ENCODE measurements at places on chromosomes 12 and 14.

GRCh38 chr12:12358528-12358927, 1.6 kb downstream of the BORCS5 start:
- DNase-seq: no peak

DNA sequence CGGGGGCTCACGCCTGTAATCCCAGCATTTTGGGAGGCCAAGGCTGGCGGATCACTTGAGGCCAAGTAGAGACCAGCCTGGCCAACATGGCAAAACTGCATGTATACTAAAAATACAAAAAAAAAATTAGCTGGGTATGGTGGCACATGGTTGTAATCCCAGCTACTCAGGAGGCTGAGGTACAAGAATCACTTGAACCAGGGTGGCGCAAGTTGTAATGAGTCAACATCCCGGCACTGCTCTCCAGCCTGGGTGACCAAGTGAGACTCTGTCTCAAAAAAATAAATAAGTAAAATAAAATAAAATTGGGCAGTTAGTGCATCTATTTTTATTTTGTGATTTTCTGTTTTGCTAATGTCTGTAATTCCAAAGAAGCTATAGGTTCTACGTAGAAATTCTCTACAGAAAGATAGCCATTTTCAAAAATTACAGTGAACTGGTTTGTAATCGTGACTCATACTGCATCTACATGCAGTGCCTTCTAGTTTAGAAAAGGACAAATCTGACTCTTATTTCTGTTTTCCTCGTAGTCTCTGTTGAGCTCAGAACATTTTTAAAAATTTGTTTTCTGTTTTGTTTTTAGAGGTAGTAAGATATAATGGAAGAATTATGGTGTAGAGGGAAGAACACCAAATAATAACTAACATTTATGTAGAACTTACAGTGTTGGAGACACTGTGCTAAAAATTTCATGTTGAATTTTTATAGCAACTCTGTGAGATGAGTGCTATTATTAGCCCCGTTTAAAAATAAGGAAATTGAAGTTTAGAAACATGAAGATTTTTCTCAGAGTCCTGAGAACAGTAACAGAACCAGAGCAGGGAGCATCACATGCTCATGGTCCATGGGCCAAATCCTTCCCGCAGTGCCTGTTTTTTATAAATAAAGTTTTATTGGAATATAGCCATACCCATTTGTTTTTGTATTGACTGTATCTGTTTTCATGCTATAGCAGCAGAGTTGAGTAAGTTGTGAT, 201.2 kb downstream of the SYNE2 start:
- DNase-seq: no peak

- DNase-seq: peak; percentile 72
These were observed 116.7 kb downstream of the LMNTD1 start for GRCh38 chr12:25436206-25437030.

- no peak for DNase-seq
These were observed 167.4 kb downstream of the DICER1 start for GRCh38 chr14:94989946-94990345.

DNA sequence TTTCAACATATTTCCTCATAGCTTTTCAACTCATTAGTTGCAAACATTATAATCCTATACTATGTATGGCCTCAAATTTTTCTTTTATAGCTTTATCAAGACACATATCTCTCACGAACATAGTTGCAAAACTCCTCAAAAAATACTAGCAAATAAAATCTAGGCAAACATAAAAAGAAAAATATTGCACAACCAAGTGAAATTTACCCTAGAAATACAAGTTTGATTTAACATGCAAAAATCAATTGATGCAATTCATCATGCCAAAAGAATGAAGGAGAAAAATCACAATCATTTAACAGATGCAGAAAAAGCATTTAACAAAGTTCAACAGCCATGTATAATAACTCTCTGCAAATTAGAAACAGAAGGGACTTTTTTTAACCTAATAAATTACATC, 33.3 kb upstream of the KCNH5 start:
- peak; percentile 30 for DNase-seq

GRCh38 chr12:45745861-45746277, 16.4 kb downstream of the ARID2 start:
- DNase-seq: no peak

DNA sequence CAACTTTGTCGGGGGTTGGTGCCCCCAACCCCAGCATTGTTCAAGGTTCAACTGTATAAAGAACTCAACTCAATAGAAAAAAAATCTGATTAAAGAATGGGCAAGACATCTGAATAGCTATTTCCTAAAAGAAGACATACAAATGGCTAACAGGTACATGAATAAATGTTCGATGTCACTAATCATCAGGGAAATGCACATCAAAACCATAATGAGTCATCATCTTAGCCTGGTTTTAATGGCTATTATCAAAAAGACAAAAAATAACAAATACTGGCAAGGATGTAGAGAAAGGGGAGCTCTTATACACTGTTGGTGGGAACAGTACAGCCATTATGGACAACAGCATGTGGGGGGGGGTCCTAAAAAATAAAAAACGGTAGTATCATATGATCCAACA, 28.7 kb downstream of the NPAS3 start:
- DNase-seq: no peak

GRCh38 chr14:98290596-98290995, 981.4 kb downstream of the BCL11B start:
- DNase-seq: no peak

GRCh38 chr12:14954269-14954668, 7.1 kb downstream of the ARHGDIB start:
- no peak for DNase-seq

DNA sequence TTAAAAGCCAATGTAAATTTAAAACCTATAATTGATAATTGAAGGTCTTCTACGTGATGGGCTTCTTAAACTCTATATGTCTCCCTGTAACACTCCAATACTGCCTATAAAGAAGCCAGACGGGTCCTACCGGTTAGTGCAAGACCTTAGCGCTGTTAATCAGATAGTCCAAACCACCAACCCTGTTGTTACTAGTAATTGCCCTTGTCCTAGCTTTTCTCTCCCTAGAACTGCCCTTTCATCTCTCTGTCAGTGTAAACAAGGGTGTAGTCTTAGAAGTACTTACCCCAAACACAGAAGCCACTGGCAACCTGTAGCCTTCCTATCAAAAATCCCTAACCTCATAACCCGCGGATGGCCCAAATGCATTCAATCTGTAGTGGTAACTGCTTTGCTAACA, 243.0 kb upstream of the DIO3 start:
- DNase-seq: no peak

DNA sequence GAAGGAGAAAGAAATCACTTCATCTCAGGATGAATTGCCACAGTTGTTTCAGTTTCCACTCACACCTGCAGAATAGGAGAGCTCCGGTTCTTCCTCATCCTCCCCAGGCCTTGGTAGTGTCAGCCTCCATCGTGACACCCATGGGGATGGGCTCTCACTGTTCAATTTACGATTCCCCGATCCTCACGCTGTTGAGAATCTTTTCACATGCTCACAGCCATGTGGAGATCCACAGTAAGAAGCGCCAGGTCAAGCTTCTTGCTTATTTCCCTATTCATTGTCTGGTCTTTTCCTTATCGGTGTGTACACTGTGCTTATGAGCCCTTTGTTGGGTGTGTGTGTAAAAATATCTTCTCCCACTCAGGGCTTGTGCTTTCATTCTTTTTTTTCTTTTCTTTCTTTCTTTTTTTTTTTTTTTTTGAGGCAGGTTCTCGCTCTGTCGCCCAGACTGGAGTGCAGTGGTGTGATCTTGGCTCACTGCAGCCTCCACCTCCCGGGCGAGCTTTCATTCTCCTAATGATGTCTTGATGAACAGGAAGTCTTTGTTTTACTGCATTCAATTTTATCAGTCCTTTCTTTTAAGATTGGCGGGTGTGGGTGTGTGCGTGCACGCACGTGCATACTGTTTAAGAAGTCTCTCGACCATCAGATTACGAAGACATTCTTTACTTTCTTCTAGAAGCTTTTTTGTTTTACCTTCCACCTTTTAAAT, 21.5 kb downstream of the RIN3 start:
- DNase-seq: no peak

- DNase-seq: peak; percentile 12
These were observed 8.5 kb downstream of the WSB2 start for GRCh38 chr12:118052324-118053070.

- no peak for DNase-seq
These were observed 26.6 kb downstream of the RASSF3 start for GRCh38 chr12:64636856-64637255.

GRCh38 chr14:103520657-103521437, 1.8 kb downstream of the CKB start:
- peak; percentile 35 for DNase-seq

GRCh38 chr14:72743626-72744025, 150.3 kb downstream of the DPF3 start:
- no peak for DNase-seq

DNA sequence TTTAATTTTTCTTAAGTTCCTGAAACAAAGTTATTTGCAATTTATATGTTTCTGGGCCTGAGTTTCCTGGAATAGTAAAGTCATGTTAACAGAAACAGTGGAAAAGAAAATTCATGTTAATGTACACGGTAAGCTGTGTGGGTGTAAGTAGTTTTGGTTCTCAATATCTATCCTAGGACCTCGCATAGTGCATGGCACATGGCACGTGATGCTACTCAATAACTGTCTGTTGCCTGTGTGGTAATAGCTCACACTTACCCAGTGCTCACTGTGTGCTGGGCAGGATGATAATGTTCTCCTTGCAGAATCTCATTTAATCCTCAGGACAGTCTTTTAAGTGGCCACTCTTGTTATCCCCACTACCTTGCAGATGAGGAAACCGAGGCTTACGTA, 100.7 kb downstream of the DUSP16 start:
- no peak for DNase-seq

DNA sequence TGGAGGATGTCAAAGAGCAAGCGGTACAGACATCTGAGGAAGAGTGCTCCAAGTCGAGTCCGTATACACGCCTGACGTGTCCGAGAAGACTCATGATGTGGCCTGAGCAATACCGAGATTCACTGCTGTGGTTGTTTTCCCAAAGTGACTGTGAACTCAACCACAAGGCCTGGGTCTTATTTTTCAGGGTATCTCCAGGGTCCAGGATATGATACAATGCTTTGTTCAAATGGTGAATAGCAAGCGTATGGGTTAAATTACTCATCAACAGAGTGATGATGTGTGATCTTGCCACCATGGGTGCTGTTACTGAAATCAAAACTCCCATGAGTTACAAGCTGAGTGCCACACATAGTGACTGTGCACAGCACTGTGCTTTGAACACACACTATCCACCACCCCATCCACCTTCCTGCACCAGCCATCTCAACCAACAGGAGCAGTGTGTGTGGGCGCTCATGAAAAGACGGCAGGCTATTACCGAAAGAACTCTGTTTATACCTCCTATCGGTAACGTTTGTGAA, 109.6 kb downstream of the BCAT1 start:
- peak; percentile 17 for DNase-seq

GRCh38 chr12:2691345-2692071, 103.3 kb upstream of the FKBP4 start:
- no peak for DNase-seq

- DNase-seq: no peak
These were observed 285.1 kb upstream of the NOS1 start for GRCh38 chr12:117646520-117646919.

DNA sequence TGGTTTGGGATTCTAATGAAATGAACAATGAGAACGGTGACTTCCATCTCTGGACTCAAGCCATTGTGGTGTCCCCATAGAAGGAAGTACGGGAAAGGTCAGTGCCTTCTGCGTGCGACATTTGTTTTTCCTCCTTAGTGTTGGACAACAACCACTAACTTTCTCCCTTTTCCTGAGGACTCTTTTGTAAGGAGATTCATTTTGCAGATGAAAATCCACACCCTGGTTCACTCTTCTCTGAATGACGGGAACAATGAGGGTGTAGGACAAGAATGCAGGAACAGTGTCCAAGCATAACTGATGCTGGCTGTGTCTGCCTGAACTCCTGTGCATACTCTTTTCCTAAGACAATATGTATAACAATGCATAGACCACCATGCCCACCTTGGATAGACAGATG, 176.4 kb downstream of the STXBP6 start:
- DNase-seq: no peak

DNA sequence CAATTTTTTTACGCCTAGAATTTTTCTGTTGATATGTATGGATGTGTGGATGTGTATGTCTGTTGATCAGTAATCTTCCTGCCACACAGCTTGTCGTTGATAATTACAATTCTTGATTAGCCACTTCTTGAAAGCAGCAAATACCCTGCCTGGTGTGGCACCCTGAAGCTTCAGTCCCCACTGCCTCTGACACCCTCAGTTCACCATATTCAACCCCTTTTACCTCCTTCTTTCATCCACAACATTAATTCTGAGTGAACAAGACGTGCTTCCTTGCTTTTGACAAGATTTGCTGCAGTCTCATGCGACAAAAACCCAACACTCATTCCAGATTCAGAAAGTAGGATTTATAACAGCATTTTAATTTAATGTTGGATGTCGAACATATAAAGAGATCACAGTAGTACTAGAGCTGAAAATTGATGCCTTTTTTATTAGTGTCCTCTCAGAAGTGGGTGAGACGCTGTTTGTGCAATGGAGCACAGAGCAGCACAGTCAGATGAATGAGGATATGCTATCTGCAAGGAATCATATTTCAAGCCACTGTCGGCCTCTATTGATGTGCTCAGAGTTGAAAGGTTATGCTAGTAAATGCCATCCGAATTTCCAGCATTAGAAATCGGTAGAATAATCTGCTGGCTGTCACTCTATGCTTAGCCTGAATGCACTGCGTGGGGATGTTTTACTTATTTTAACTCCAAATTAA, 383.7 kb downstream of the EGLN3 start:
- no peak for DNase-seq

GRCh38 chr12:92063641-92064040, 82.0 kb downstream of the BTG1 start:
- no peak for DNase-seq

- no peak for DNase-seq
These were observed 93.4 kb downstream of the FBXL14 start for GRCh38 chr12:1501001-1501400.

DNA sequence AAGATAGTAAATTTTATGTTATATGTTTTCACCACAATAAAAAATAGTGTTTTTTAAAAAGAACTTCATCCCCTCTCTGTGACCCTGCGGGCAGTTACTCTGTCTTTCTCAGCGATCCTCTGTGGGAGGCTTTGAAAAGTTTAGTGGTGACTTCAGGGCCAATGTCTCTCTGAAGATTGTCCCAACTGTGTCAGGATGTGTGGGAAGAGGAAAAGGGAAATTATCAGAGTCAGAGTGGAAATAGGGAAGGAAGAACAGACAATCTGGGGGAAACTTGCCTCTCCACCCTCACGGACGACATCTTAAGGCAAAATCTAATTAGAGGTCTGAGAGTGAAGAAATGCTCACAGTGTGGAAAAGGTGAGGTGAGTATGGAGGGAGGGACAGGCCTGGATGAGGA, 3.5 kb upstream of the OR10P1 start:
- DNase-seq: no peak

DNA sequence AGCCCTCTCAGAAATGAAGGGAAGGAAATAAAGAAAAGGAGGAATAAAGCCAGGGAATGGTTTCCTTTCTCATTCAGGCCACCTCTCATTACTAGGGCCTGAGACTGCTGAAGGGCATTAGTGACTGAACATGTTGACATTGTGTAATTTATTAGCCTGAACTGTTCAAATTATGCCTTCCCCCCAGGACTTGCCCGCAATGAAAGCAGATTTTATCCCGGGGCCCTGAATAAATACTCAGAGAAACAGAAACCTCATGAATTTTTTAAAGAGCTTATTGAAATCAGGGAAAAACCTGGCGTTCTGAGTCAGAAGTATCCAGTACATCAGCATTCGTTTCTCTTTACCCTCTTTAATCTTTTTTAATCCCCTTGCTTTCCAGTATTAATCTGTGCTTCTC, 35.9 kb upstream of the WSCD2 start:
- no peak for DNase-seq

Data from skin of body (tissue), 3 donors.